ENCODE measurements at places on chromosomes 5 and 9.

DNA sequence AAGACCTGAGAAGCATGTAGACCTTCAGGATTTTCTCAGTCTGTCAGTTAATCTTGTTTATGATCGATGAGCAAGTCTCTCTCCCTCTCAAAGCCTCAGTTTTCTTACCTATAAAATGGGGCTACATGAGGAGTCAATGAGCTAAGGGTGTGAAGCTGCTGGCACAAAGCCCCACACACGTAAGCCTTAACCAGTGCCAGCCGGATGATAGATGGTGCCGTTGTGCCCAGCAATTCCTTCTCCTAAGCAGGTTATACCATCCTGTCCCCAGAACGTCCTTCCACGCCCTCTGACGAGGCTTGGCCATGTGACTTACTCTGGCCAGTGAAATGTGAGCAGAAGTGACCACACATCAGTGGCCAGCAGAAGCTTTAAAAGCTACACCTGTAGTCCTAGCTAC, 179.0 kb downstream of the C9orf50 start:
- DNase-seq: no peak

DNA sequence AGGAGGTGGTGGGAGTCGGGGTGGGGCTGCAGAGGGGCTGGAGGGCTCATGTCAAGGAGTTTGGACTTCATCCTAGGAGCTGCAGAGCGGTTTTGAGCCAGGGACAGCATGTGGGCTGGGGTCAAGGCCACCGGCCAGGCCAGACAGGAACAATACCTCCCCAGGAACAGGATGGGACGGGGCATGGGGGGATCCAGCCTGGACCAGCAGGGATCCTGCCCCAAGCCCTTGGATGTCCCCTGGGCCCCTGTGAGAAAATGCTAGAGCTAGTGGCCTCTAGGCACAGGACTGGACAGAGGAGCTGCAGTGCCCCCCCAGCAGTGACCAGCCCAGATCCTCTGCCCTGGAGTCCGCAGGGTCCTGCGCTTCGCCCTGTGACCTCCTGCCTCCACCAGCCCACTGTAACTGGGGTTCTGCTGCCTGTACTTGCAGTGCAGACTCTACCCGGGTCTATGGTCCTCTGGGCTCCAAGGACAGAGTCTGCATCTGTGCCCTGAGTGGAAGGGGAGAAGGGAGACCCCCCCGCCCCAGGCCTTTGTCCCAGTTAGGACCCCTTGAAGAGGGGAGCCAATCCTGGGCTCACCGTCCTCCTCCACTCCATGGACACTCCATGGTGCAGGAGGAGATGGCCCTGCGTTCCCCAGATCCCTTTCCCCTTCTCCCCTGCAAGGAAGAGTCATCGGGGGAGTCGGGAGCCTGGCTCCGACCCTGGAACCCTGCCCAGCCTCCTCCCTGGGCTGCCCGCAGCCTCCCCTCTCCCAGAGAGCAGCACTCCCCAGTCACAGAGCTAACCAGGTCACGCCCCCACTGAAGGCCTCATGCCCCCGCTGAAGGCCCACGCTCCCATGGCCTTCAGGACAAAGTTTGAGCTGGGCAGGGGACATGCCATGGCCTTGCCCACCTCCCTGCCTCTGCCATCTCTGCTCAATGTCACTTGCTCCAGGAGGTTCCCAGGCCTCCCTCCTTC, 3.0 kb upstream of the MXD3 start:
- DNase-seq: no peak

- no peak for DNase-seq
Observed at GRCh38 chr5:44364097-44364496, 25.1 kb downstream of the FGF10 start.

DNA sequence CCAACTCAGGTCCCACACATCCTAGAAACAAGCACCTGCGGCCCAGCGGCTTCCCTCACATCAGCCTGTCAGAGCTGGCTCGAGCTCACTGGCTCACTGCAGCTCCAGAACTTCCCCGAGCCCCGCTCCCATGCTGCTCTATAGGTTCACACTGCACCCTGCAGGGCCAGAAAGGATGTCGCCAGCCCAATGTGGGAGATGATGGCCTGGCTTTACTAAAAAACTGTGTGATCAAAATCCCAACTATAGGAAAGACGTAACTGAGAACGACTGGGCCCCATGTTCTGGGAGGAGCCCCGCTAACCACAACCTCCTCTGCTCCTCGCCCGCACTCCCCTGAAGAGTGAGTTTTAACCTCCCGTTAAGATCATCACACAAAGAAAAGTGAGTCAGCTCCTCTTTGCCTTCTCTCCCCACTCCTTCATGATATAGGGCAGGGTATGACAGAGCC, 4.6 kb downstream of the SURF4 start:
- no peak for DNase-seq

DNA sequence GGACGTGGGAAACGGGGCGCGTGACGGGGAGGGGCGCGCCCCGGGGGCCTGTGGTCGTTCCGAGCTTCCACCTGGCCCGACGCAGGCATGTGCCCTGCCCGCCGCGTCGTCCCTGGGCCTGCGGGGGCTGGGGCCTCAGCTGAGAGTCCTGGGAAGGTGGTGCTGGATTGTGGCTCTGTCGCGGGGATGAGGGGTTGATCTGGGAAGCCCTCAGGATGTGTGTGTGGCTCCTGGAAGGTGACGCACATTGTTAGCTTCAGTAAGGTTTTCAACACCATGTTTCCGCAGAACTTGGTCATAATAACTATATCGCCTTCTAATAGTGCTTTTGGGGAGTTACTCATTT, 589.1 kb downstream of the MTRR start:
- DNase-seq: no peak

GRCh38 chr9:98271479-98271878, 16.0 kb upstream of the TBC1D2 start:
- DNase-seq: no peak

GRCh38 chr5:72558383-72558782, 51.2 kb upstream of the ZNF366 start:
- no peak for DNase-seq

Measured in KG1 (cell line).